GM12892 (cell line): ENCODE measurements at places on chromosomes 1 and 21.

- no peak for DNase-seq
Observed at GRCh38 chr1:202105571-202106339, 17.0 kb upstream of the GPR37L1 start.

- no peak for DNase-seq
Observed at GRCh38 chr21:16310176-16310575, 580.4 kb downstream of the USP25 start.

DNA sequence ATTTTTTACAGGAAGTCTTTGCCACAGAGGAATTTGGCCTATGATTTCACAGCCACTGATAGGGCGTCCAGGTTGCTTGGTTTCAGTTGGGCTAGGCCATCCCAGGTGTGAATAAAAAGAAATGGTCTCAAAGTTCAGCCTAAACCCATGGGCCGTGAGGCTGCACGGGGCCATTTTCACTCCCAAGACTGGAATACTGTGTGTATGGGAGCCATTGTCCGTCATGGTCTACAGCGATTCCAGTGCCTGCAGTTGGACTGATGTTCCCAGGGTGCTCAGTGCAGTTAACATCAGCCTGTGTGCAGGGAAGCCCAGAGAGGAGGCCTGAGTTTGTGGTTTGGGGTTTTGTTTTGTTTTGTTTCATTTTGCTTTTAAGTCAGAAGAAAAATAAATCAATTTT is 133.2 kb downstream of the ADSS2 start:
- DNase-seq = no peak

GRCh38 chr1:6796095-6796494 is 10.8 kb downstream of the CAMTA1 start:
- DNase-seq = no peak

GRCh38 chr1:187266051-187266450 is 437.3 kb downstream of the PLA2G4A start:
- no peak for DNase-seq

DNA sequence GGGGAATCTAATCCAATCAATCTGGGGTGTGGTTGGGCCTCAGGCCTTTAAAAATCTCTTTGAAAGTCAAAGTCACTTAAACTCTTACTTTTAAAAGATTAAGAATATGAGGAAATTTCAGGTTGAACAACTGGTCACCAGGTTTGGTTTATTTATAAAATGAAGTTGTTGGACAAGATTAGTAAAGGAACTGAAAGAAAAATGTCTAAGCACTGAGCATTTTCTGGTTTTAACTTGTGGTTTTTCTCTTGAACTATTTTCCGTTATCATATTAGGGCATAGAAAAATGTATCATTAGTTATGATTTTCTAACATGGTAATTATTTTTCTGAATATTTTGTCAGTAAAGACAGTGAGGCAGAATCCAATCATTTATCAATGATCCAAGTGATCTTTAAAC is 49.6 kb downstream of the RGS2 start:
- DNase-seq = no peak

DNA sequence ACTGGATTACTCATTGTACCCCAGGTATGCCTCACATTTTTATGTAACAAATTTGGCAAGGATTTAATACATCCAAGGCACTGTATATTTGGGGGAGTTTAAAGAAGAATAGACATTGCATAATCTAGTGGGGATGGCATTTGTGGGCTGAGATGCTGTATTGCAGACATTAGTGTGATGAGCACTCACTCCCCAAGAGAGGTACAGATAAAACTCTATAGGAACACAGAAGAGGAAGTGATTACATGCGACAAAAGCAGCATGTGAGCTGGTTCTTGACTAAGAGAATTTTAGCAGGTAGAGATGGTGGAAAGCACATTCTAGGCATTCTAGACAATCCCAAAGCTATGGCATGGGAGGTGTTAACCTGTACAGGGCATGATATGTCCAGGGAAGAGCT is 24.2 kb upstream of the CDC14A start:
- no peak for DNase-seq
